ENCODE measurements at places on chromosomes 6 and 20.

DNA sequence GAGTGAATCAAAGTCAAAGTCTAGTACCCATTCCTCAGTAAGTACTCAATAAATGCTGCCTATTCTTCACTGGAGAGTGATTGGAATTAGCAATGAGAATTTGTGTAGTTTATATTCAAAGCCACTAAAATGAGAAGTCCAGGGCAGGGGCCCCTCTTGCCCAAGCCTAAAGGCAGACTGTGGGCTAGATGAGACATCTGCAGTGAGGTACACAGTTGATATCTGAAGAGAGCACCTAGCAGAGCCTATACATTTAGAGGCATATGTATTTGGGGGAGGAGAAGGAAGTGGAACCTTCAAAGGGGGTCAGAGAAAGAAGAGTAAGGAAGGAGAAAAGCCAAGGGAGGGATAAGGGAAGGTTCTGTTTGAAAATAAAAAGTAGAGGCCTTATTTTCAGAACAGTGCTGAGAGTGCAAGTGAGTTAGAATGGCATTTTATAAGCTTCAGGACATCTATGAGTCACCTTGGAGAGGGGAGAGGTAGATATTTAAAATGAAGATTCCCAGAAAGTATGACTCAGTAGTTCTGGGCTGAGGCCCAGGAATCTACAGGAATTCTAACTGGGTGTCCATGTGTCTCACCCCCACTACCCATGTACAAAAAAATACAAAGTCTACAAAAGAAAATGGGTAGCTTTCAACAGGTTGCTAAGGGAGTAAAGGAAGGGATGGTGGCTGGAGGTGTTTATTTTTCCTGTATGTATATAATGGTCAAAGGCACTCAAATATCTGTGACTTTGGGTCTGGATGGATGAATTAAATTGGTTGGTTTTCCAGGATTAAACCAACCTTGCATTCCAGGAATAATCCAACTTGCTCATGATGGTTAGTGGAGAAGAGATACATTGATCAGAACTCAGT is 135.1 kb downstream of the ZFP64 start:
- no peak overlapping the region for H3K4me3 ChIP-seq
- H3K27me3 ChIP-seq = no peaks in the 10 kb centered on the region
- no peaks in the 10 kb centered on the region for H3K4me1 ChIP-seq
- no peak for DNase-seq
- H3K36me3 ChIP-seq = no peaks in the 10 kb centered on the region

DNA sequence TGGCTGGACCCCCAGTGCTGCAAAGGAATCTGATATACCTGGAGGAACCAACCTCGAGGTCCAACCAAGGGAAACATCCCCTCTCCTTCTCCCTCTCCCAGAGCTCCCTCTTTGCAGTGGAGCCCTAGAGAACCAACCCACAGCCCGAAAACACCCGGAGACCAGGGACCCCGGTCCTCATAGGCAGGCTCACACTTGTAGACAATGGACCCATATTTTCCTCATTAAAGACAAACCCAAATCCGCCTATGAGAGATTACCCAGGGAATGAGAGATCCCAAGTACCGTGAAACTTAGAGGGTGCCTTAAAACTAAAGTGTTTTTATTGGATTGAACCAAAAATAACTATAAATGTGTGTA is 9.6 kb upstream of the FOXF2 start:
- no peak overlapping the region for H3K27ac ChIP-seq
- H3K36me3 ChIP-seq = no peaks in the 10 kb centered on the region
- peaks cover 3% of the 10 kb centered on the region for H3K4me1 ChIP-seq
- DNase-seq = no peak
- H3K4me3 ChIP-seq = no peak overlapping the region

DNA sequence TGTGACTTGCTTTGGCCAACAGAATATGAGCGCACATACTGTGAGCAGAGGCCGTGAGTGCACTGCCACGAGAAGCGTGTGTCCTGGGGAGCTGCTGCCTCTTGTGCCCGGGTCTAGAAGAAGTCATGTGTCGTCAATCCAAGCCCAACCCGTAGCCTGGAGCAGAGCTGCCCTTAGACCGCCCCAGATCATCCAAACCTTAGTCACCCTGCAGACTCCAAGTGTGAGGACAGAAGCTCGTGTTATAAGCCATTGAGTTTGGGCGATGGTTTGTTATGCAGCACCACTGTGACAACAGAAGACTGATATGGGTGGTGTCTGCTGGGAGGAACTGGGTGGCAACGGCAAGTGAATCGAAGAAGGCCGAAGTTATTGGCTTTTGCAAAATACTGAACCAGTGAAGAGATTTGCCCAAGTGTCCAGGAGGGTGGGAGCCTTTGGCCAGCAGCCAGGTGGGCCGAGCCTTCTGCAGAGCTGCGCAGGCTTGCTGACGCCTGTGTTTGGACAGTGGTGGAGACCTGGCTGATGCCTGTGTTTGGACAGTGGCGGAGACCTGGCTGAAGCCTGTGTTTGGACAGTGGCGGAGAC is 101.3 kb upstream of the SULF2 start:
- H3K27me3 ChIP-seq = no peaks in the 10 kb centered on the region
- H3K4me3 ChIP-seq = no peak overlapping the region
- H3K27ac ChIP-seq = no peak overlapping the region
- no peaks in the 10 kb centered on the region for H3K36me3 ChIP-seq
- DNase-seq = no peak

GRCh38 chr20:17809362-17810061 is 109.7 kb downstream of the BANF2 start:
- DNase-seq = no peak
- H3K36me3 ChIP-seq = no peaks in the 10 kb centered on the region
- H3K27ac ChIP-seq = no peak overlapping the region
- no peak overlapping the region for H3K4me3 ChIP-seq
- peaks cover 27% of the 10 kb centered on the region for H3K4me1 ChIP-seq

GRCh38 chr20:46648903-46649649 is 2.2 kb downstream of the SLC13A3 start:
- no peak for DNase-seq
- no peaks in the 10 kb centered on the region for H3K4me1 ChIP-seq
- H3K4me3 ChIP-seq = no peak overlapping the region
- H3K27me3 ChIP-seq = peaks cover 14% of the 10 kb centered on the region
- H3K27ac ChIP-seq = no peak overlapping the region
- H3K36me3 ChIP-seq = no peaks in the 10 kb centered on the region

DNA sequence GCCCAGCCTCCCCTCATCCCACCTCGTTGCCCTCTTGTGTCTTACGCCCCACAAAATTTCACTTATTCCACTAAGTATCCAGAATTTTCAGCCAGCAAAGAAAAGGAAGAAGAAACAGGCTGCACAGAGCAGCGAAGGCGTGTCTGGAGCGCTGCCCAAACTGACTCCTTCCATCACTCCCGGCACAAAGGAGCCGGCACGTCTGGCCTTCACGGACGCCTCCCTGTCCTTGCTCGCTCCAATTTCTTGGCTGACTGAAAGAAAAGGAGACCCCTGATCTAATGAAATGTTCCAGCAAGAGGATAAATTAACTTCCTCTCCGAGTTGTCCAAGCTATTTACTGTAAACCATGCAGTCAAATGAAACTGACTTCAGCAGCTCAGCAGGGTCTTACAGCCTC is 152.3 kb upstream of the CDH4 start:
- H3K36me3 ChIP-seq = no peaks in the 10 kb centered on the region
- H3K4me3 ChIP-seq = no peak overlapping the region
- H3K27ac ChIP-seq = no peak overlapping the region
- DNase-seq = peak; percentile 93
- no peaks in the 10 kb centered on the region for H3K4me1 ChIP-seq
- no peaks in the 10 kb centered on the region for H3K27me3 ChIP-seq

DNA sequence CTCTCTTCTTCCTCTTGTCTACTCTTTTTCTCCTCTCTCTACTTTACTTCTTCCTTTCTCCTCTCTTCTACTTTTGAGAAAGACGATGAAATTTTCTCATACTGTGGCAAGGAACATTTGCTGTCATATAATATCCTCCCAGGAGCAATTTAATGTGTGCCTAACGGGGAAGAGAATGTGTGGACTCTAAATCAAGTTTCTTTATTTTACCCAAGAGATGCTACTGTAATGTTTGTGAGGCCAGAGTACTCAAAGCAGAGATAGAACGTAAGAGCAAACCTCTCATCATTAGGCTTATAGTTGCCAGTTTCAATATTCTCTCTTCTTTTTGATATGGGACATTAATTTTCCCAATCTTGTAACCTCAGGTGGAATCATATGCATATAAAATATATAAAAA is 801.4 kb downstream of the BCKDHB start:
- H3K27ac ChIP-seq = no peak overlapping the region
- H3K4me3 ChIP-seq = no peak overlapping the region
- H3K4me1 ChIP-seq = no peaks in the 10 kb centered on the region
- H3K36me3 ChIP-seq = no peaks in the 10 kb centered on the region
- no peak for DNase-seq

DNA sequence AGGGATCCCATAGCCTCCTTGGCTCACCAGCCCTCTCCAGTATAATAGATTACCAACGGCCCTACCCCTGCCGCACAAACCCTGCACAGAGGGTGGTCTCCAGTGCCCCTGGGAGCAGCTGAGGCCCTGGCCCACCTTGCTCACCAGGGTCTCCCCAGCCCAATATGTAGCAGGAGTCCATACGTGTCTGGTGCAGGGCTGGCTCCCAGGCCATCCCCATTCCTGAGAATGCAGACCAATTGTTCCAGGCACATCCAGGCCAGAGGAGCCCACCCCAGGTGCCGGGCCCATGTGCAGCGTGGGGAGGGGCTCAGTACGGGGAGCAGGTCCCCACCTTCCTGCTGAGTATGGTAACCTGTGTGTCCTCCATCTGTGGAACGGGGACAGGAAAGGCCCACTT is 251.9 kb downstream of the TAF4 start:
- DNase-seq = no peak
- H3K4me1 ChIP-seq = no peaks in the 10 kb centered on the region
- no peak overlapping the region for H3K4me3 ChIP-seq
- no peak overlapping the region for H3K27ac ChIP-seq
- no peaks in the 10 kb centered on the region for H3K27me3 ChIP-seq

- H3K4me3 ChIP-seq = no peak overlapping the region
- no peaks in the 10 kb centered on the region for H3K4me1 ChIP-seq
- peaks cover 7% of the 10 kb centered on the region for H3K36me3 ChIP-seq
- no peaks in the 10 kb centered on the region for H3K27me3 ChIP-seq
- DNase-seq = no peak
Observed at GRCh38 chr6:69690986-69691385, 105.8 kb downstream of the LMBRD1 start.

DNA sequence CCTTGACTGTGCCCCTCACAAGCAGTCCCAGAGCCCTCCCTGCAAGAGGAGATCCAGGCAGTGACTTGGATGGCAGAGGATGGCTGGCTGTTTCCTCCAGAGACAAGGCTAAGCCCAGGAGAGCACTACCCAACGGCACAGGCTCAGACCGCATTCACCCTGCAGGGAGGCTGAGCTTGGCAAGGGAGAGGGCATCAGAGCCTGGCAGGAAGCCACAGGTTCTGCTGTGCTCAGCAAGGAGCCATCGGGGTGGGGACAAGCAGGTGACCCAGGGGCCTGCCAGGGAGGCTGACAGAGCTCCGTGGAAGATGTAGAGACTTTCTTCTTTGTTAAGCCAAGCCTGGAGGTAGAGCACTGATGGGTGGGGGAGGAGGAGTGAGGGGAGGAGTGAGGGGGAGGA is 159.2 kb upstream of the CST7 start:
- H3K36me3 ChIP-seq = no peaks in the 10 kb centered on the region
- H3K4me1 ChIP-seq = peaks cover 3% of the 10 kb centered on the region
- H3K27me3 ChIP-seq = peaks cover 2% of the 10 kb centered on the region
- no peak for DNase-seq

DNA sequence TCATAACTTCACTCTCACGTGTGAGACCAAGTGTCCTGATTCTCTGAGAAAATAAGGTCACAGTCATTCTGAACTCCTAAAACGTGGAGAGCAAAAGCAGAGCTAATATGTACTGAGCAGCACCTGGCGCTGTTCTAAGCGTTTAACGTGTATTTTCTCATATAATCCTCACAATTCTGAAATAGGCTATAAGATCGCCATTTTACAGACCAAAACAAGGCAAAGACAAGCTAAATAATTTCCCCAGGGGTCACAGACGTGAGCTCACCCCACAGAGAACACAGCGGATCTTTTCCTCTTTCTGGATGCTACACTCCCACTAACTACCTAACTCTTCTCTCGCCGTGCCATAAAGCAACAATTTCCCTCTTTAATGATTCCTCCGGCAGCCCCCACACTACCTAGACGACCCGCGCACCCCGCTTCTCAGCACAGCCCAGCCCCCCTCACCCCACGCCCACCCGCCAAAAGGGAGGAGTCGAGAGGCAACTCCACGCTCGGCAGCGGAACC is 636 bp downstream of the SUPT3H start:
- H3K36me3 ChIP-seq = no peaks in the 10 kb centered on the region
- no peaks in the 10 kb centered on the region for H3K4me1 ChIP-seq
- DNase-seq = no peak
- no peaks in the 10 kb centered on the region for H3K27me3 ChIP-seq

DNA sequence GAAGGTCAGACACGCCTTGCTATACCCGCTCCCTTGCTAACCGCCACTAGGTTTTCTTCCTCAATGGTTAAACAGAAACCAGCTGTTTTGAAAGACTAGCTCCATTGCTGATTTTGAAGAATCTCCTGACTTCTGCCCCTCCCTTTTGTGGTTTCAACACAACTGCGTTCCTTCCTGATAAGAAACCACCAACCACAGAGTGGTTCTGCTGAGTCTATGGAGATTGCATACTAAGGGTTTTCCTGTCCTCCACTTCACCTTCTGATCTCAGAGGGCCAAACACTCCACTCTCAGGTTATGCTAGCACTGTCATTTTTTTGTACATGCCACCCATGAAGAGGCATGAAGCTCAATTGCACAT is 207.9 kb downstream of the MYLK4 start:
- no peaks in the 10 kb centered on the region for H3K27me3 ChIP-seq
- H3K4me3 ChIP-seq = no peak overlapping the region
- H3K36me3 ChIP-seq = no peaks in the 10 kb centered on the region
- no peak for DNase-seq
- H3K4me1 ChIP-seq = no peaks in the 10 kb centered on the region
- H3K27ac ChIP-seq = peak overlapping the region; percentile 74

- no peaks in the 10 kb centered on the region for H3K36me3 ChIP-seq
- H3K27me3 ChIP-seq = no peaks in the 10 kb centered on the region
- no peak overlapping the region for H3K27ac ChIP-seq
- H3K4me3 ChIP-seq = no peak overlapping the region
Observed at GRCh38 chr6:158022749-158023596, 41.3 kb downstream of the SYNJ2 start.

DNA sequence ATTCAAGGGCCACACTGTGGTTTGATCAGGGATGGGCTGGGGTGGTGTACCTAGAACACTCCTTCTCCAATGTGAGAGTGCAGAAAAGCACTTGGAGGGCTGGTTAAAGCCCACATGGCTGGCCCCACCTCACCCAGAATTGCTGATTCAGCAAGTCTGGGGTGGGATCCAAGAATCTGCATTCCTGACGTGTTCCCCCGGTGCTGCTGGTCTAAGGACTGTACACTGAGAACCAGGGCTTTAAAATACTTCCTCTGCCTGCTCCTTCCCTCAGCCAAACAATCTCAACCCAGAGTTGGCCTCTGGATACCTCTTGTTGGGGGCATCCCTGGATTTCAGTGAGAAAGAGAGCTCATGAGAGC is 13.4 kb upstream of the OCSTAMP start:
- DNase-seq = peak; percentile 8
- peaks cover 42% of the 10 kb centered on the region for H3K4me1 ChIP-seq
- H3K4me3 ChIP-seq = no peak overlapping the region
- H3K27me3 ChIP-seq = no peaks in the 10 kb centered on the region

Data from lung (tissue), 17 donors.